Left renal cortex interstitium (tissue), 4 donors: ENCODE measurements at places on chromosomes 12 and 14. TPM values are rescaled to one million over a fixed set of nuclear protein-coding genes. Genes with fewer than 3 reads are reported as not detected.

Gene ASCL1
- polyA plus RNA-seq, result 0.12 TPM

Gene SLCO1B1
- not detected for polyA plus RNA-seq

Gene EFS
- polyA plus RNA-seq, result 30.5 TPM

Gene BAG5
- polyA plus RNA-seq, result 26.6 TPM

Gene MYF6
- 0.06 TPM for polyA plus RNA-seq

Gene KRT78
- not detected for polyA plus RNA-seq

Gene KRT82
- not detected for polyA plus RNA-seq

Gene TAS2R13
- not detected for polyA plus RNA-seq

- no peak for DNase-seq
Observed at GRCh38 chr12:94149781-94150239, 1.4 kb downstream of the PLXNC1 start.

DNA sequence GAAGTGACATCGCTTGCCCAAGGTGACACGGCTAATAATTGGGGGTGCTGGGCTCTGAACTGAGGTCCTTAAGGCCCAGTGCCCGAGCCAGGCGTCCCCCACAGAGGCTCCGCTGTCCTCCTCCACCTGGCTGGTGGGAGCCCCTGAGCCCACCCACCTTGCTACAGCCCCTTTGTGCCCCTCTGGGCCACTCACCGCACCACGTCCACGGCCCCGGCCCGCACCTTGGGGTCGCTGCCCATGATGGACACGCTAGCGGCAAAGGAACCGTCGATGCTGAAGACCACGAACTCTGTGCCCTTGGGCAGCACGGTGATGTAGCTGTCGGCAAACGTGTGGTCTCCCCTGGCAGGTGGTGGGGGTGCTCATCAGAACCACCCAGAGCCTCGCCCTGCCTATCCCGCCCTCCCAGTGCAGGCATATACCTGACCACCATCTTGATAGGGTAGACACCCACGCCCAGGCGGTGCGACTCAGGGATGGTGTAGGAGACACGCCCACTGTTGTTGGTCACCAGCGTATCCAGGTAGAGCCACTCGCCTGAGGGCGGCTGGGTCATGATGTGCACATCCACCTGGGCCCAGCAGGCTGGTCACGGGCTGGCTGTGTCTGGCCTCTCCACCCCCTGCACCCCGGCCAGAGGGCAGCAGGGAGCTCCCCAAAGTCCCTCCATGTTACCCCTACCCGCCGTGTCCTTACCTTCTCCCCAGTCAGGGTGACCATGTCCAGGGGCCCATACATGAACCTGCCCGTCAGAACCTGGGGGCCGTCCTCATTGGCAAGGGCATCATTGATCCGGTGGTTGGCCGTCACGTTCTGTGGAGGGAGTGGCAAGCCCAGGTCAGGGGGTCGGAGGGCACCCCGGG, 6.8 kb downstream of the ARL6IP4 start:
- DNase-seq, result no peak

- no peak for DNase-seq
Observed at GRCh38 chr12:66746489-66747201, 67.8 kb upstream of the GRIP1 start.

GRCh38 chr14:57317248-57317833, 48.6 kb downstream of the AP5M1 start:
- peak; percentile 53 for DNase-seq

- no peak for DNase-seq
Observed at GRCh38 chr12:120000556-120000955, 11.5 kb downstream of the BICDL1 start.

DNA sequence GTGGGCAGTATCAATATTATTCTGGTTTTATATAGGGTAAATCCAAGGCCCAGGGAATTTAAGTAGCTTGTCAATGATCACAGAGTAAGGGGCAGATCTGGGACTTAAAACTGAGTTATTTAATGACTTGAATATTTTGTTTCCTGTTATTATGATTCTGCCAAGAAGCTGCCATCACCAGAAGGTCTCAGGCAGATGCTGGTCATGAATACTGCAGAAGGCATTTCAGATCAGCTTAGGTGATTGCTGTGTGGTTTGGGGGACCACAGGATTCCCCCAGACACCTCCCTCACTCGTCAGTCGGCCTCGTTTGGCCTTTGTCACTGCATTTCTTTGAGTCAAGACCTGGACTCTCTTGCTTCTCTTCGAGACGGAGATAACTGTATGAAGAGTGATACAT, 47.7 kb upstream of the EVL start:
- DNase-seq, result no peak

DNA sequence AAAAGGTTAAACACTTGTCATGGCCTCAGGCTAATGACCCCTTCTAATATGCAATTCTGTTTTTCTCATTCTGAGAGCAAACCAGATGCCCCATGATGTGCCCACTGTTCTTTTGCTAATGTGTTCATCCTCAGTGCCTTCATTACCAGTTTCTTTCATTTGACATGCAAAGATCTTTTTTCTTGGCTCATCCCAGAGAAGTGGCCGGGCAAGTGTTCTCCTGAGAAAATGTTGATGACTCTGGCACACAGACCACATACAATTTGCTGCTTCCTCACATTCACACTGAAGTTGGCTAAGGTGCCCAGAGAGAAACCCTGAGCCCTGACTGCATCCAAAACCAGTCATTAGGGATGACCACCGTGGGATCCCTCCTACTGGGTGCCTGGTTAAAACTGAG, 833.3 kb downstream of the DIO2 start:
- no peak for DNase-seq

- no peak for DNase-seq
Observed at GRCh38 chr12:65875640-65876071, 51.4 kb downstream of the HMGA2 start.
